ENCODE measurements at places on chromosomes 2 and 18. TPM values are rescaled to one million over a fixed set of nuclear protein-coding genes. Genes with fewer than 3 reads are reported as not detected.

Gene SULT1C2
- 2.2 TPM for total RNA-seq

Gene CFC1
- total RNA-seq, result not detected

Gene REG1B
- total RNA-seq, result not detected

Gene APCDD1
- total RNA-seq, result 1.4 TPM

Gene ORMDL1
- 63.7 TPM for total RNA-seq

Gene PKDCC
- total RNA-seq, result 42.2 TPM

Gene C2orf42
- total RNA-seq, result 21.9 TPM

Gene TGFBRAP1
- total RNA-seq, result 21.2 TPM

Gene TBR1
- not detected for total RNA-seq

Gene SLC30A3
- not detected for total RNA-seq

Gene CAVIN2
- total RNA-seq, result 6.6 TPM

Gene TWIST2
- 6.3 TPM for total RNA-seq

Gene DES
- total RNA-seq, result not detected

Gene ACOXL
- total RNA-seq, result not detected

Gene FBXO15
- 0.73 TPM for total RNA-seq

Gene ARHGAP28
- 22.8 TPM for total RNA-seq

Gene CTNNA2
- not detected for total RNA-seq

Gene EMILIN1
- total RNA-seq, result 212 TPM

Gene DHRS9
- not detected for total RNA-seq

Gene CFAP65
- not detected for total RNA-seq

Gene RNF144A
- total RNA-seq, result 9.6 TPM

Gene KLHL41
- total RNA-seq, result 0.89 TPM

Gene WNT10A
- not detected for total RNA-seq

Gene STARD6
- not detected for total RNA-seq

Gene SERTAD2
- total RNA-seq, result 17.4 TPM

Gene MC2R
- not detected for total RNA-seq

Gene PSMA8
- not detected for total RNA-seq

Gene CAPN14
- 0.24 TPM for total RNA-seq

Gene HOXD9
- total RNA-seq, result not detected

Gene VWC2L
- not detected for total RNA-seq

Gene CD226
- total RNA-seq, result 0.46 TPM

Gene EPAS1
- 11.0 TPM for total RNA-seq
